ENCODE measurements at places on chromosomes 2 and 18.
A peak's percentile ranks its signal among the peaks of the same experiment; 100 is the strongest.

DNA sequence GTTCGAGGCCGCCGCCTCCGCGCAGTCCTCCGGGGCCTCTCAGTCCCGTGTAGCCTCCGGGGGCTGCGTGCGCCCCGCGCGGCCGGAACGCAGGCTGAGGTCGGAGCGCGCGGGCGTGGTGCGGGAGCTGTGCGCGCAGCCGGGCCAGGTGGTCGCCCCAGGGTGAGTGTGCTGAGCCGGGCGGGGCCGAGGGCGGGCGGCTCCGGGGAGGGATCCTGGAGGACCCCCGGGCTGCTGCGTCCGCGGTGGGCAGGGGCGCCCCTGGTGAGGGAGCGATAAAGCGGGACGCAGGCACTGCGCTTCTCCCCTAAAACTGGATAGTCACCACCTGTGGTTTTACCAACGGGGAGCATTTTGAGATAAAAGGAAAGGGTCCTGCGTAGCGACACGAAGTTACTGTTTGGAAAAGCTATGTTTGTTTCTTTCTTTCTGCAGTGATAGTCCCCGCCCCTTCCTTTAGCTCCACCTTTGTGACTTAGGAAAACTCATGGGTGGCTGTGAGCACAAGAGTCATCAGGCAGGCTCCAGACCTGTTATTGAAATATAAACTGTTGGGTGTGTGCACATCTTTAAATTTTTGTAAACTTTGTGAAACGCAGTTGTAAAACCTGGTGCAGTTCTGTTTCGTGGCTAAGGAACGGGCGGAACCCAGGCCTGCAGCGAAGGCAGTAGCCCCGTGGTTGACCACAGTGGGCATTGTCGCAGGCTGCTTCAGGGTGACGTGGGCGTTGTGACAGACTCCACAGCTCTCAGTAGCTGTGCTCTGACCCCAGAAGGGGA lies 687 bp downstream of the CTDP1 start:
- DNase-seq: no peak

DNA sequence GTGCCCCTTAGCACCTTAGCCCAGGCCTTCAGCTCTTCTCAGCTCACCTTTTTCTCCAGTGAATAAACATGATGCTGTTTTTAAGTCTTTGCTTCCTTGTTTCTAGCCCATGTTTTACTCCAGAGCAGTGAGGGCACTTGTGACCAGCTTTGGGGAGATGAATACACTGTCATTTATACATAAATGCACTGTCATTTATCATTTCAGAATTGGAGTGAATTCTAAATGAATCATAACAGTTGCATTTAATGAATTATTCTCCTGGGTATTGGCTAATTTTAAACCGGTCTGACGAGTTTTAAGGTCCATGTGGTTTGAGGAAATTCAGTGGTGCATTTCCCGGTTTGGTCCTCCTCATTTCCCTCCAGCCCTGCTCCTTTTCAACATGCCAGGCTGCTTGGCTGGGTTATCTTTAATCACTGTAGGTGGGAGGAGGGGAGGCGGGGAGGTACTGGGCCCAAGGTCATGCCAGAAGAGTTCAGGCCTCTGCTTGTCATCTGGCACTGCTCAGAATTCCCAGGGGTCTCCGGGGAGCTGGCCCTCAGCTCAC lies 23.9 kb downstream of the PRKCE start:
- DNase-seq: no peak

- DNase-seq: no peak
These were observed 282.6 kb downstream of the CBLN2 start for GRCh38 chr18:72261590-72261989.

GRCh38 chr2:216389570-216389969 lies 17.3 kb upstream of the MARCHF4 start:
- DNase-seq: no peak

- no peak for DNase-seq
These were observed 38.3 kb upstream of the WIPF1 start for GRCh38 chr2:174635776-174636404.

DNA sequence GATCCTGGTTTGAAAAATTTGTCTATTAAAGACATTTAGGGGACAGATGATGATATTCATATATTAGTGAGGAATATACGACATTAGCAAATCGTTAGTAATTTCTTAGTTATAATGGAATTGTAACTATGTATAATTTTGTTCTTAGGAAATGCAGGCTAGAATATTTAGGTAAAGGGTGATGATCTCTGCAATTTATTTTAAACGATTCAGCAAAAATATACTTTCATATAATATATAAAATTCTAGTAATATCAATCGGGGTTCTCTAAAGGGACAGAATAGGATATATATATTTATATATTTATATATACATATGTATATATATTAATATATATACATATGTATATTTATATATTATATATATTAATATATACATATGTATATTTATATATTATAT lies 142.5 kb upstream of the DNAJC10 start:
- DNase-seq: no peak

DNA sequence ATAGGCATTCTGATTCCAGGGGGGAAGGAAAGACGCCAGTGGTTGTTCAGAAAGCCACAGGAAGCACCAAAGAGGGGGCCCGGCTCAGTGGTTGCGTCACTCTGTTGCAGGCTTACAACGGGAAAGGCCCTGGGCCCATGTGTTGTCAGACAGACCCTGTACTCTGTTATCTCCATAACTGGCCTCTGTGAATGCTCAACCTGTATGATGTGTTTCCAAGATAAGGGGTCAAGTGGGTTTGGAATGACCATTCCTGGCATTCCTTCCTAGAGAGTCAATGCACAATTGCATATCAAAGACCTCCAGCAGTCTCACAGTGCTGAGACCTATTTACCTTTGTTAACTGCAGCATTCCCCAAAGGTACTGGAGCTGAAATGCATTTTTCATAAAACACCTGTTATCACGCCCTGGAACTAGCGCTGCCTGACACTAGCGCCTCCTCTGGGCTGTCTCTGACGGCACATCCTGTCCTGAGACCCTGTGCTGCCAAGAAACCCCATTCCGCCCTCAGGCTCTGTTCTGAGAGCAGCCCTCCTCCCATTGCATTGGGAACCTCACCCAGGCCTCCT lies 13.2 kb upstream of the LRRFIP1 start:
- DNase-seq: no peak

DNA sequence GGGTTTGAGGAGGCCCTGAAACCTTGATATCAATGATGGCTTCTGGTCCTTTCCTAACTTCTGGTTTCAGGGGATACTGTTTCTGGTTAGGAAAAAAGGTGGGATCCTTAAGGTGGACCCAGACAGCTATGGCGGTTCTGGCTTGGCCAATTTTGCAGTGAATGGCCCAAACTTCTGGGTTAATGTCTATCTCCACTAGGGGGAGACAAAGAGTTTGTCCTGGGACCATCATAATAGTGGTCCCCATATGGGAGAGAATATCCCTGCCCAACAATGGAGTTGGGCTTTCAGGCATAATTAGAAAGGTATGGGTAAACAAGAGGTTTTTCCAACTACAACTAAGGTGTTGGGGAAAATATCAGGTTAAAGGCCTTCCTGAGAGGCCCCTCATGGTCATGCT lies 273.5 kb downstream of the CALCRL start:
- DNase-seq: no peak

DNA sequence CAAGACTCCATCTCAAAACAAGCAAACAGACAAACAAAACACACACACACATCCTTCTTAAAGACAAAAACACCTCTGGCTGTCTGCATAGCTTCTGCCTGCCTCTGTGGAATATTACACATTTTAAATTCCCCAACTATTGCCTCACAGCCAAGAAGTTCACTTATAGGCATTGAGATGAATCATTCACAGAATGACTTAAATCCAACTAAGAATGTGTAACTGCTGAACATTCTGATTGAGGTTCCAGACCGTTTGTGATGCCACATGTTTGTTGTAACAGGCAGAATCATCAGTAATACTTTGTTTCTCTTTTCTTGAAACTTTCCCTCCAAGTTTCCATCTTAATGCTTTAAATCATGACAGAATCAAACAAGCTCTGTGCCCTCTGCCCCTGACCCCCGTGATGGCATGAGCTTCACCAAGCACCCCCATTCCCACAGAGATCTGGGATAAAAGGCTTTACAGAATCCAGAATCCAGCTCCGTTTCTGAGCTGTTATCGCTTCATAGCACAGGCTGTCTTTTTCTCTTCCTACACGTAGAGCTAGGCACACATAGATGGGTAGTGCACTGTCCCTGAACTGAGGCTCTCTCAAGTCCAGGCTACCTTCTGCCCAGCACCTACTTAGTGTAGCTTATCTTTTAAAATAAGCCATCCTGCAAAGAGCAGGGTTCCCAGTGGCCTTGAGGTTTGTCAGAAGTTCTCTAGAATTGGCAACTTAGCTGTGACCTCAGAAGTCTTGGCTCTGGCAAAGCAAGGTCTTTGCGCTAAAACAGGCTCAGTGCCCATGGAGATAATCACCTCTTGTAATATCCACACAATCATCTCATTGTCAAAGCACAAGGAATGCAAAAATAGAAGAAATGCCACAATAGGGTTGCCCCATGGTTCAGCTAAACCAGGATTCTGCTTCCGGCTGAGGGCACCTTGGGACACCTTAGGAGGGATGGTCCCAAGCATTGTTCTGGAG lies 32.9 kb downstream of the EPAS1 start:
- no peak for DNase-seq

GRCh38 chr18:6437937-6438818 lies 23.5 kb upstream of the L3MBTL4 start:
- no peak for DNase-seq

DNA sequence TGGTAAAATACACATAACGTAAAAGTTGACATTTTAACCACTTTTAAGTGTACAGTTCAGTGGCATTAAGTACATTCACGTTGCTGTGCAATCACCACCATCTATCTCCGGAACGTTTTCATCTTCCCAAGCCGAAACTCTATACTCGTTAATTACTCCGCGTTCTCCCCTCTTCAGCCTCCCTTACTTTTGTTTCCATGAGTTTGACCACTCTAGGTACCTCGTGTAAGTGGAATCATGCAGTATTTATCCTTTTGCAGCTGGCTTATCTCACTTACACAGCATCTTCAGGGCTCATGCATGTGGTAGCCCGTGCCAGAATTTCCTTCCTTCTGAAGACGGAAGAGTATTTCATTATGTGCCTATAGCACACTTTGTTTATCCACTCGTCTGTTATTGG lies 225.2 kb downstream of the SLC4A3 start:
- DNase-seq: no peak

DNA sequence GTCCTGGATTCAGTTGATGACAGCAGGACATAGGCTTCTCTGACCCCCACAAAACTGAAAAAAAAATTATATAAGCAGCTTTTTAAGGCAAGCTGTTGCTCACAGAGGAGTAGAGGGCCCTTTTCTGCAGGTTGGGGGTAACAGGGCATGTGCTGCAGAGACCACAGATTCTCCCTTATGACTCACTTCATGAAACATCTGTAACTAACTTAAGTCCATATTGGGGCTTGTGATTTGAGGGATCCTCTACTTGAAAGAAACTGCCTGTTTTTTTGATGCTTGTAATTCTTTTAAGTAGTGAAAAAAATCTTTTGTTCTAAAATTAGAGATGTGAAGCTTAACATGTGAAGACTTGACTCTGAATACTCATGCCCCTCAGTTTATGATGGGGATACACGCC lies 33.4 kb downstream of the XRCC5 start:
- no peak for DNase-seq

DNA sequence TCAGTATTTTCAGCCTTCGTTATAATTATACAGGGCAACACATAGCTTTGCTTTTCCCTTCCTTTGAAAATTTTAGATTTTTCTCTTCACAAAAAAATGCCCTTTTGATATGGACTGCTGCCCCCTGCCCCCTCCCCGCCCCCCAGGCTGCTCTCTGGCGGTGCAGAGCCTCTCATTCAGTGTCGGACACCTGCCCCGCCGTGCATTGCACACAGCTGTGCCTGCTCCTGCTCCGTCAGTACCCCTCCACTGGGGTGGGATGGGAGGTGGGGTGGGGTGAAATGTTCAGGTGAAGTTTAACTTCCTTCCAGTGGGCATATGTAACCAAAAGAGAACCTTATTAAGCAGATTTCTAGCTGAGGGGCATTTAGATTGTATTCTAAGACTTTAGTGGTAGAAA lies 148.0 kb downstream of the CCDC85A start:
- no peak for DNase-seq

DNA sequence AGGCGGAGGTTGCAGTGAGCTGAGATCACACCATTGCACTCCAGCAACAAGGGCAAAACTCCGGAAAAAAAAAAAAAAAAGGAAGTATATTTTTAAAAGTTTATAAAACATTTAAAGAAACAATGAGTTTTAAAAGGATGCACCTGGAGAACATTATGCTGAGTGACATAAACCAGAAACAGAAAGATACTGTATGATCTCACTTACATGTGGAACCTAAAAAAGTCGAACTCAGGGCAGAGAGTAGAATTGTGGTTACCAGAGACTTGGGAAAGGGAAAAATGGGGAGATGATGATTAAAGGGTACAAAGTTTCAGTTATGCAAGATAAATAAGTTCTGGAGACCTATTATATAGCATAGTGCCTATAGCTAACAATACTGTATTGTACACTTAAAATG lies 52.8 kb upstream of the RTN4 start:
- no peak for DNase-seq

DNA sequence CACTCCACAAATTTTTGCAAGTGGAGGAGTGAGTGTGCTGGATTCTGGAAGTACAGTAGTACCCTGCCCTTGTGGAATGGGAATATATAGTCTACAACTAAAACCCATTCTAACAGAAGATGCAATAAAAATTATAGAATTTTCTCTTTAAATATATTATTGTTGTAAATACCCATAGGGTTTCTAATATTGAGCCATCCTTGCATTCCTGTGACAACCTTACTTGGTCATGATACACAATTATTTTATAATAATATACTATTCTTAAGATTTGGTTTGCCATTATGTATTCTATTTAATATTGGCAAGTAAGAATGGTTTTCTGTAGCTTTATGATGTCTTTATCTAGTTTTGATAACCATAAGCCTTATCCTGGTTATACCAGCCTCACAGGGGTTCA lies 52.2 kb downstream of the EML6 start:
- no peak for DNase-seq

GRCh38 chr2:101205521-101206479 lies 46.9 kb upstream of the CNOT11 start:
- peak; percentile 6 for DNase-seq

- DNase-seq: no peak
These were observed 115.1 kb upstream of the ZBTB14 start for GRCh38 chr18:5410582-5410981.

GRCh38 chr2:200406379-200406778 lies 99.9 kb downstream of the SPATS2L start:
- DNase-seq: no peak

DNA sequence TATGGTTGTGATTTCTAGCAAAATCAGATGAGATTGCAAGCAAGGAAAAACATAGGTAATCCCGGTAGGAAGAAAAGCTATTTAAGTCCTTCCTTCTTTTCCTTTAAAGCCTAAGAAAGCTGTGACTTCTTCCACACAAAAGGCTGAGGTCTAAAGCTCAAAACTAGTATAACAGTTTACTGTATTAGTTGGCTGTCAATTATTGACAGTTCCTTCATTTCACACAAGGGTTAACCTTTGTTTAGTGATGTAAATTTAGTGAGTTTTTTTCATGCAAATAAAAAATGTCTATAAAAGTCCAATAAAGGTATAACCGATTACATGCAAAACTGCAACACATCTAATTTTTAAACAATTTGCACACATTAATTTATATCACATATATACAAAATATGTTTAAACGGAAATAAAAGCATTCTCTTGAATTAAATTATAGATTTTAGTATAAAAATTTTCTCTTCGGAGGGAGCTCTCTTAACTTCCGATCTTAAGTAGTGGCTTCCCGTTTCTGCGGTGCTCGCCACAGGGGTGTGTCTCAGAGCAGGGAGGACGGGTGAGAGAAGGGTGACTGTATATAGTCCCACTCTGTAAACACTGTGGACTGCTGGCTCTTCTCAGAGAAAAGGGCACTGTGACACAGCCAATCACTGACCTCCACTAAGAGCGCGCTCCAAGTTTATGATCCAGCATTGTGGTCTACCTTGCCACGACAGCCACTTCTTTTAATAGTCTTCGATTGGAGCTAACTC lies 33.4 kb downstream of the TTR start:
- no peak for DNase-seq
